Spinal cord (tissue), 10 donors: ENCODE measurements at places on chromosomes 2 and 18. TPM values are rescaled to one million over a fixed set of nuclear protein-coding genes. Genes with fewer than 3 reads are reported as not detected.

Gene SRD5A2
- 0.59 TPM for total RNA-seq

Gene UGT1A3
- not detected for total RNA-seq

Gene SYT4
- 36.4 TPM for total RNA-seq

DNA sequence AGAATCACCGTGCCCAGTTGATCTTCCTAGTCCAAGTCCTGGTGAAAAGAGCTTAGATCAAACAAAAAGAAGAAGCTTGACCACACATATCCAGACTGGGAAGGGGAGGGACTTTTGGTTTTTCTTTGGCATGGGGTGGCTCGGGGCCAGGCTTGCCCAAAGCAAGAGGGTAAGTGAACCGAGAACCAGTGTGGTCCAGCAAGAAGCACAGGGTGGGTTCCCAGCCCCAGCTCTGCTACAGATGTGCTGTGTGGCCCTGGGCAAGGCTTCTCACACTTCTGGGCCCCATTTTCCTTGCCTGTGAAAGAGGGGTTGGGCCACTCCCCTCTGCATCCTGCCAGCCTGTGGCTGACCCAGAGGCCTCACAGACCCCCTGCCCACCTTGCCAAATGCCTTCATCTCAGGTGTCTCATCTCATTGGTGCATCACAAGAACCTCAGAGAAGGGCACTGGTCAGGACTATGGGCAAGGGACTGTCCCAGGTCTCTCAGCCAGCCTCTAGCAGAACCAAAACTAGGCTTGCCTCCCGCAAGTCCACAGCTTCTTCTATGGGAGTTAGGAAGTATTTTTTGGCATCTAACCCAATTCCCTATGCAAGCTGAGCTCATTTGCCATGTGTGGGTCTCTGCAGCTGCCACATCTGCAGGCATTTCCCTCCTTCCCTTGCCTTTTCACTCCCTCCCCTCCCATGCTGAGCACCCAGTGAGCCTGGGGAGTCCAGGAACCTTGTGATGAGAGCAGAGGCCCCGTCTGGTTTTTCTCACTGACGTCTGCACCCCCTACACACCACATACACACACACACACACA, 6.9 kb downstream of the ATP6V1B1 start:
- no peak for DNase-seq

DNA sequence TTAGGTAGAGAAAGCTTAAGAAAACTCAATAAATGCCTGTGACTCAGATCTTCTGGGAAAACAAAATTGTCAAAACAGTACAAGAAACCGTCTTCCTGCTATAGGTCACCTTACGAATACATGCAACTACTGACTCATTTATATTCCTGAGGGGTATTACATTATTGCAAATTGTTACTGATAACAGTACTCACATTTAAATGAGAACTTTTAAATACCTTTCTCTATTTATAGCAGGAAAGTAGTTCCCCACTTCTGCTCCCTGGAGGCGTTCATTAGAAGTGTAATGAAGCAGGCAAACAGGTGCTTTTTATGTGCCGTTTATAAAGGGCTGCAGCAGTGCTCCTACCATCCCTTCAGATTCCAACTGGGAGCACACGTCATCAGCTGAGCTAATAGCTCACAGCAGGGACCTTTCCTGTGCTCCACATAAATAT, 65.1 kb upstream of the RPRM start:
- DNase-seq: peak; percentile 87

Gene ZDBF2
- 40.5 TPM for total RNA-seq

Gene B3GNT7
- 5.9 TPM for total RNA-seq

DNA sequence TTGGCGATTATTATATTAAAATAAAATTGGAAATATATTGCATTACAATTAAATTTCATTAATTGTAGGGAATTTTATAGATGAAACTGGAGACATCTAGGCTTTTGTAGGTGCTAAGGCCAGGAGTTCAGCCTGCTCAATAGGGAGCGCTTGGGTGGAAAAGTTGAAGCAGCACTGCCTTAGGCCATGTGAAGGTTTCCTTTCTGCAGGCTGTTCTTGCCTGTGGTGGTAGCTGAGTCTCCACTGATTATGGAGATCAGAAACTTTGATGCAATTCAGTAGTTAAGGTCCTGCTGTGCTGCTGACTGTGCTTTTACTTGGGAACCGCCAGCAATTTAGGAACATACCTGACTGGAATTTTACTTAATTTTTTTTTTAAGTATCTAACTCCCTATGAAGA, 179.9 kb upstream of the BOD1L2 start:
- no peak for DNase-seq

DNA sequence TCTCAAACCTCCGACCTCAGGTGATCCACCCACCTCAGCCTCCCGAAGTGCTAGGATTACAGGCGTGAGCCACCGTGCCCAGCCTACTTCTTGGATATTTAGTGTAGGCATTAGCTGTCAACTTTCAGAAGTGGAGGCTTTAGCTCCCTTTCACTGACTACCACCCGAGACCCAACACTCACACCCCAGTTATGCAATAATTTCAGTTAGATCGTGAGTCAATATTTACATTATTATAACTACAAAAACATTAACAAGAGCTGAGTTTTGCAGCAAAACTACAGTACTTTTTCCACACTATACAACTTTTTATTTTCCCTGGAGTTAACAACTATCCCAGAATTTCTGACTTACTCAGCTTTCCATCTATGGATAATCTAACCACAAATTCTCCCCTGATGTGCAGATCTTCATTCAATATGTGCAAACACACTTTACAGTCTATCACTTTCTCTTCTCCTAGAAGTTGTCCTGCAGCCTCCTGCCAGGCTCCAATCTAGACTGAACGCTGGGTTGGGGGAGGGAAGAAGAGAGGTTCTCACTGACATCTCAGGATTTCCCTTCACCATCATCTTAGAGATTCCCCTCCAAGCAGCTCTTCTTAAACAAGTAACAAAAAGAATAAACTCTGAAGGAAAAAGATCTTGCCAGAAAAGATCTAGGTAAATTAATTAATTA, 10.1 kb downstream of the TBC1D8 start:
- no peak for DNase-seq

GRCh38 chr18:9209279-9209678, 72.7 kb downstream of the ANKRD12 start:
- DNase-seq: no peak

GRCh38 chr2:72142570-72143440, 4.9 kb downstream of the CYP26B1 start:
- peak; percentile 47 for DNase-seq

Gene DTYMK
- total RNA-seq: 13.1 TPM

Gene NT5C1B
- total RNA-seq: not detected

- DNase-seq: no peak
Measured at GRCh38 chr2:199458009-199458805, 468 bp upstream of the SATB2 start.

DNA sequence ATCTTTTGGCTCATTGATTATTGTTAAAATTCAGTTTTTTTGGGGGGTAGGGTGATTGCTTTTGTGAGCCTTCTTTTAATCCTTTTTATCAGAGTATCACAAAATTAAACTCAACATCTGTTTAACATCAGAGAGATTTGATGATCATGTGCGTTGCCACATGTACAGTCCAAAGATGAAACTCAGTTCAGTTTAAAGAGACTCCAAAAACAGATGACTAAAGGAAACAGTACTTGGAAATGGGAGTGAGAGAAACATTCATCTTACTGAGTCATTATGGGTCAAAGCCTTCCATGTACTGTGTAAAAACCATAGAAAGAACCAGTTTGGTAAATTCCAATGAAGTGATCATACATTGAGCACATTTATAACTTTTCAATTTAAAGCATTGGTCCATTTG, 53.0 kb downstream of the LYPD6 start:
- no peak for DNase-seq

Gene TNFAIP6
- 2.9 TPM for total RNA-seq

Gene ANKRD29
- 28.2 TPM for total RNA-seq

DNA sequence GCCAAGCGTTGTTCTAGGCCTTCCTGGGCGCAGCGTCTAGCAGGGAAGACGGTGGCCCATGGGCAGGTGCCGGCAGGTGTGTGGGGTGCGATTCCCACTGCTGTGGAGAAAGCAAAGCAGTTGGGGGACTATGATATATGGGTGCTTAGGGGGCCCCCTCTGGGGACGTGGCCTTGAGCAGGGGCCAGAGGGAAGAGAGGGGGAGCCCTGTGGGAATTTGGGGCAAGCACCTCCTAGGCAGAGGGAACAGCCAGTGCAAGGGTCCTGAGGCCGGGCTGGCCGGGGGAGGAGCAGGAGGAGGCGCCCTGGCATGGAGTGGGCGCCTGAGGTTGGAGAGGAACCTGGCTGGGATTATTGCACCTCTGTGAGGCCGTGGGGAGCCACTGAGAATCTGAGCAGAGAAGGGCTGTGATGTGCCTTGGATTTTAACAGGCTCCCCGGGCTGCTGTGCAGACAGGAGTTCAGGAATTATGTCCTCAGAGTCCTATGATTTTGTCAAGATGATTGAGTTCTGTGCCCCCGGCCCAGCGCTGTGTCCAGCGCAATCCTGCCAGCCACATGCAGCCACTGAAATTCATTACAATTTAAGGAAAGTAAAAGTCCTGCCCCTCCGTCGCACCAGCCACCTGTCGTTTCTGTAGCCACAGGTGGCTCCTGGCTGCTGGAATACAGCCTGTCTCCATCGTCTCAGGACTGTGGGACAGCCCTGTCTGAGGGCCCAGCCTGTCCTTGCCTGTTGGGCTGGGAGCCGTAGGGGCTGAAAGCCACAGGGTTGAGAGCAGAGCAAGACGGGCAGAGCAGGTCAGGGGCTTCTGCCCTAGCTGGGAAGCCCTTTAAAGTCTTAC, 9.1 kb upstream of the KLHL30 start:
- no peak for DNase-seq

Gene PLEKHH2
- 19.8 TPM for total RNA-seq

- no peak for DNase-seq
Measured at GRCh38 chr2:240226672-240227537, 86.4 kb upstream of the OTOS start.

GRCh38 chr2:51410331-51410730, 378.4 kb upstream of the NRXN1 start:
- DNase-seq: peak; percentile 54

Gene PLA2R1
- 30.9 TPM for total RNA-seq

DNA sequence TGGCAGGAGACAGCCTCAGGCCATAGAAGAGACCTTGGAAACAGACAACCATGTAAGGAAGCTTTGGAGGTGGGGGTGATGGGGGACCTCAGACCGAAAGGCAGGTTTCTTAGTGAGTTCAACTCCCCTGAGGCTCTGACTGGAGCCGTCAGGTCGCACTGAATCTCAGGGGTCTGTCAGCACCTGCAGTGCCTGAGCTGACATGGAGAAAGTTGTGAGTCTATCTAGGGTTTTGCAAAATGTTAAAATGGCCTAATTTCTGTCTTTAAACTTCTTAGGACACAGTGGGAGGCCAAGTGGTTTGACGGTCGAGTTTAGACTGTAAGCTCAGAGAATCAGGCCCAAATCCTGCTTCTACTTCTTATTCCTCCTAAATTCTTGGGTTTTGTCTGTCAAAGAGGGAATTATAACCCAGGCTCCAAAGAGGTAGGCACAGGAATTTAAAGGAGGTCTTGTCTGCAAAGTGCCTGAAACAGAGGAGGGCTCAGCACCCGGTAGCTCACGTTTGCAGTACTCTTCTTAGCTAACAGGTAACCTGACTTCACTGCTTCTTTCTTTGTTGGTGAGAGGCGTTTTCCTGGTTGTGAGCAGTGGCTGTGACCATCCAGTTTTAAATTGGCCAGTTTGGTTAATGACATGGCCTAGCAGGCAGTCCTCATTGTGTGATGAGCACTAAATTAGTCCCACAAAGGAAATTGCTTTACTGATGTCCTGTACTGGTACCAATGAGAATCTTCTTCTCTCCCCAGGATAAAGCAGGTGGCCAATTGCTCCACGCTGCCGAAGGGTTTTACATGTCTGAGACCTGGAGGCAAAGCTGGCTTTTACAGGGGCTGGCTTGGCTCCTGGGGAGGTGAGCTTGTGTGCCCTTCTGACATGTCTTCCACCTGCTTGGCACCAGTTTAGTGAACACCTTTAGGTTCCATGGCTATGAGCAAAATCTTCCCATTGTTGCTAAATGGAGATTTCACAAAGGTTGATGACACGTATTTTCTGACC, 95.7 kb downstream of the MYCN start:
- no peak for DNase-seq

Gene PIEZO2
- total RNA-seq: 110 TPM

GRCh38 chr2:204950695-204951346, 405.5 kb downstream of the PARD3B start:
- no peak for DNase-seq

- no peak for DNase-seq
Measured at GRCh38 chr2:160499865-160500264, 6.3 kb upstream of the RBMS1 start.

GRCh38 chr2:132586835-132587234, 83.2 kb downstream of the LYPD1 start:
- DNase-seq: no peak

DNA sequence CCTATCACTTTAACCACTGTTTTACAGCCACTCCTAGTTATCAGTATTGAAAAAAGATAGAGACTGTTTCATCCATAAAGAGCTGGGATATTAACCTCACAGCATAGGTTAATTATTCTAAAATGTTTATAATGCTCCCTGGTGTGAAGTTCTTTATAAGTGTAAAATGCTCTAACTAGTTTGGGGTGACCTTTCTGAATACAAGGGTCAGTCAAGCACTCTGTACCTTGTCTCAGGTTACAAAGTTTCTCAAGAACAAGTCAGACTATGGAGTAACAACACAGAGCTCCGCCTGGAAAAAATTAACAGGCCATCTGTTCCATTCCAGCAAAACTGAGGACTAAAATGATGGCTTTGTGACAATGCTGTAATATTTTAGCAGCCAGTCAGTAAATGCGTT, 107.4 kb downstream of the NOL4 start:
- no peak for DNase-seq

Gene FBXO36
- total RNA-seq: 10.6 TPM

- no peak for DNase-seq
Measured at GRCh38 chr2:150147889-150148683, 339.4 kb downstream of the RND3 start.

GRCh38 chr2:96204836-96205624, 3.6 kb downstream of the STARD7 start:
- no peak for DNase-seq

DNA sequence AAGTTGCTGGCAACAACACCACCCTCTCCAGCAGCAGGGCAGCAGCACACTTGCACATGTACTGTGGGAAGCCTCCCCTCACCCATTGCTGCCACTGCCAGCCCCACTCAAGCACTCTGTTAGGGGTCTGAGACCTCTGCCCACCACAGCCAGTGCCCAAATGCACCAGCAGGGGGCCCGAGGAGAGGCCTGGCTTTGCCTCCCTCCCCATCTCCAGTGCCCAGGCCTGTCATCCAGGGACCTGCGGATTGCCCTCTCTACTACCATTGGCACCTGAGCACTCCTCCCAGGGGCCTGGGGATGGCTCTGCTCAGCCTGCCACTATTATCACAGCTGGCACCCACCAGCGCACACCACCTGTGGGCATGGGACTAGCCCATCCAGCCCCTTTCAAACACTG, 175.7 kb downstream of the PMAIP1 start:
- DNase-seq: no peak

DNA sequence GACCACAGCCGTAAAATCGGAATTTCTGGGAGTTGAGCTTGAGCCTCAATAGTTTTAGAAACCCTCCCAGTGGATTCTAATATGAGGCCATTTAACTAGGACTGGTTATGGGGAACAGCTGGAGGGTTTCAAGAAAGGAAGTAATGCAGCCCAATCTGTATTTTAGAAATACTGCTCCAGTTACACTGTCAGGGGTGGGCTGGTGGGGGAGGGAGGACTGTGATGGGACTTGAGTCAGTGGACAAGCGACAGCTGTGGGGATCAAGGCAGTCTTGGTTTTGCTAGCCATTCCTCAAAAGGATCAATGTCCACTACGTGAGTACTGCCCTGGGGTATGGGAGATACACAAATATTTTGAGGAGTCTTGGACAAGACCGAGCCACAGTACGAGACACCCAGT, 34.8 kb downstream of the ASB1 start:
- no peak for DNase-seq

Gene SMYD1
- under 0.01 TPM for total RNA-seq

GRCh38 chr2:34280606-34281005, 681.5 kb upstream of the FAM98A start:
- no peak for DNase-seq

Gene NOSTRIN
- total RNA-seq: 11.8 TPM
